ENCODE measurements at places on chromosomes 6 and 20.

DNA sequence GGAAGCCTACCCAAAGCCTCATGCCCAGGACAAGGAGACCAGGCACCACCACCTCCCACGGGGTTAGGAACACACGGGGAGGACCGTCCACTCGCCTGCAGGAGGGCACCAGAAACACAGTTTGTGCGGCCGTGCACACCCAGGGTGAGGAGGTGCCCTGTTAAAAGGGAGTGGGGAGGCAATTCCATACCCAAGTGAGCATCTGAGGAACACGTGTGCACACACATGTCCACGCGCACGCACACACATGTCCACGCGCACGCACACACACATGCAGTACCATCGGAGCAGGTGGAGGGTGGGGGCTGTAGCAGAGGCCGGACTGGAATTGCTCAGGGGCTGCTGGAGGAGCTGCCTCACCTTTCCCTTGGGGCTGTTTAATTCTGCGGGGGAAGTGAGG, 259.4 kb downstream of the TAF4 start:
- DNase-seq = no peak

DNA sequence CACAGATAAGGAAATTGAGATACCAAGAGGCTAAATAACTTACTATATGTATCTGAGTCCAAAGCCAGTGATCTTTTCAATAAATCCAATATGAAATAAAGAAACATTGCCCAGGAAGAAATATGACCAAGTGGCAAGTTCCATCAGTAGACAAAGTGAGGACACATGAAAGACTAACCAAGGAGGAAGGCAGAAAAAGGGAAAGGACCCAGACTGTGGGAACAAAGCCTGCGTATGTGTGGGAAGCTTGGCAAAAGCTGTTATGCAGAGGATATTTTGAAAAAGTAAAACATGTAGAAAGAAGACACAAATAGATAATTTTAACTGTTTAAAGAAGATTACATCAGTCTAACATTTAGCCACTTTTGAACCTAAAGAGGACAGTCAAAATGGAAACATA, 264.4 kb upstream of the PRDM1 start:
- no peak for DNase-seq

DNA sequence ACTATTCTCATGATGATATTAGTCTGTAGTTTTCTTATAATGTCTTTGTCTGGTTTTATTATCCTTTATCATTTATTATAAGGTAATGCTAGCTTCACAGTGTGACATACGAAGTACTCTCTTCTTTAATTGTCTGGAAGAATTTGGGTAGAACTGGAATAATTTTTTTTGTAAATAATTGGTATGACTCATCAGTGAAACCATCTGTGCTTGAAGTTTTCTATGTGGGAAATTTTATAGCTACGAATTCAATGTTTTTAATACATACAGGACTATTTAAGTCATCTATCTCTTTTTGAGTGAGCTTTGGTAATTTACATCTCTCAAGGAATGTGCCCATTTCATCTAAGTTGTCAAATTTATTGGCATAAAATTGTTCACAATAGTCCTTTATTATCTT, 86.3 kb downstream of the SOD2 start:
- no peak for DNase-seq

DNA sequence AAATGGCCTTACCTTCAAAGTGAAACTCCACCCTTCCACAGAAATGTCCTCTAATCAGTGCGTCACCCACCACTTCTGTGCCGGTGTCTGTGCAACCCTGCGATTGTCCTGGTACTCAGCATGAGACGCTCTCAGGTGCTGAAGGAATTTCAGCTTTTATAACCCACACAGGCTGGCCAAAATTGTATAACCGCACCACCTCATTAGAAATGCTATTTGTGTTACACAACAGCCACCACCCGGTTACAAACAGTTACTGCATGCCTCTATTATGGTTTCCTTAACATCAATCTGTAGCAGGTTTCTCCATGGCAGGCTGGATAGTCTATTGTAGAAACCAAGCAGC, 51.5 kb downstream of the SLC23A2 start:
- peak; percentile 68 for DNase-seq
